ENCODE measurements at places on chromosomes 16 and 17. TPM values are rescaled to one million over a fixed set of nuclear protein-coding genes. Genes with fewer than 3 reads are reported as not detected.

NPTX1 gene
- total RNA-seq, result 5.7 TPM

TMEM235 gene
- total RNA-seq, result not detected

UTS2R gene
- not detected for total RNA-seq

PRSS53 gene
- 4.5 TPM for total RNA-seq

OSGIN1 gene
- 22.4 TPM for total RNA-seq

SPPL2C gene
- total RNA-seq, result not detected

ANKFN1 gene
- total RNA-seq, result 1.3 TPM

UNKL gene
- 32.6 TPM for total RNA-seq

NLRC5 gene
- 37.2 TPM for total RNA-seq

CACNA1G gene
- total RNA-seq, result 0.26 TPM

UQCRC2 gene
- total RNA-seq, result 235 TPM

C17orf75 gene
- total RNA-seq, result 22.7 TPM

MTMR4 gene
- total RNA-seq, result 44.7 TPM

EVI2A gene
- 10.9 TPM for total RNA-seq

POLR3K gene
- total RNA-seq, result 12.7 TPM

NPIPB8 gene
- not detected for total RNA-seq

GNAO1 gene
- 12.7 TPM for total RNA-seq

ZNF174 gene
- total RNA-seq, result 16.8 TPM

ST6GALNAC2 gene
- total RNA-seq, result 2.4 TPM

TLCD2 gene
- total RNA-seq, result 6.5 TPM

TM4SF5 gene
- 56.9 TPM for total RNA-seq

ATP6V0C gene
- total RNA-seq, result 246 TPM

TNFRSF17 gene
- total RNA-seq, result 0.46 TPM

KNOP1 gene
- 15.1 TPM for total RNA-seq

CLEC18B gene
- total RNA-seq, result 6.0 TPM

ATXN1L gene
- total RNA-seq, result 30.0 TPM

EME2 gene
- total RNA-seq, result 31.9 TPM

ENPP7 gene
- 0.23 TPM for total RNA-seq

Data from mucosa of gallbladder (tissue), 1 donor.